ENCODE measurements at places on chromosomes 7 and 10.

DNA sequence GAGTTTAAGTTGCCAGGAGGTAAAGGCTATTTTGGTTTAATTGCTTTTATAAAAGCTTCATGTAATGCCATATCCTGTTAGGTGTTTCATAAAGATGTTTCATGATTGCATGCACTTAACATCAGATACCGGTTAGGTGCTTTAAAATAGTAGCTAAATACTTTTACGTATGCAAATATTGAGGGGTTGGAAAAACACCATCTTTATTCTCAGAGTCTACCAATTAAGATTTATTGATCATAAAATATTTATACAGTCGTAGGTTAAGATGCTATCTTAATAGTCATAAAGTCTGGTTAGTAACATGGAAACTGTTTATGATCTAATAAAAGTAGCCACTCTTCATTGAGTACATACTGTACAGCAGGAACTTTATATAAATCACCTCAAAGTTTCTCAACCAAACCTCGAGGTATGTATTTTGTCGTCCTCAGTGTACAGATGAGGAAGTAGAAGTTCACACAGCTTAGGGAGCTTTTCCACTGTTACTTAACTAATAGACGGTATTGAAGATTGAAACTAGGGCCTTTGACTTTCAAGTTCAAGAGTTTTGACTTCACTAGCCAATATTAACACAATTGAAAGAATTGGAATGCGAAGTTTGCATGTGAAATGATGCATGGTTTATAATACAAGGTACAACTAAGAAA is 897.1 kb downstream of the GATA3 start:
- no peak for DNase-seq

GRCh38 chr10:97428572-97428981 is 2.6 kb downstream of the PGAM1 start:
- peak; percentile 70 for DNase-seq

GRCh38 chr7:136309407-136309806 is 332.2 kb upstream of the MTPN start:
- no peak for DNase-seq

DNA sequence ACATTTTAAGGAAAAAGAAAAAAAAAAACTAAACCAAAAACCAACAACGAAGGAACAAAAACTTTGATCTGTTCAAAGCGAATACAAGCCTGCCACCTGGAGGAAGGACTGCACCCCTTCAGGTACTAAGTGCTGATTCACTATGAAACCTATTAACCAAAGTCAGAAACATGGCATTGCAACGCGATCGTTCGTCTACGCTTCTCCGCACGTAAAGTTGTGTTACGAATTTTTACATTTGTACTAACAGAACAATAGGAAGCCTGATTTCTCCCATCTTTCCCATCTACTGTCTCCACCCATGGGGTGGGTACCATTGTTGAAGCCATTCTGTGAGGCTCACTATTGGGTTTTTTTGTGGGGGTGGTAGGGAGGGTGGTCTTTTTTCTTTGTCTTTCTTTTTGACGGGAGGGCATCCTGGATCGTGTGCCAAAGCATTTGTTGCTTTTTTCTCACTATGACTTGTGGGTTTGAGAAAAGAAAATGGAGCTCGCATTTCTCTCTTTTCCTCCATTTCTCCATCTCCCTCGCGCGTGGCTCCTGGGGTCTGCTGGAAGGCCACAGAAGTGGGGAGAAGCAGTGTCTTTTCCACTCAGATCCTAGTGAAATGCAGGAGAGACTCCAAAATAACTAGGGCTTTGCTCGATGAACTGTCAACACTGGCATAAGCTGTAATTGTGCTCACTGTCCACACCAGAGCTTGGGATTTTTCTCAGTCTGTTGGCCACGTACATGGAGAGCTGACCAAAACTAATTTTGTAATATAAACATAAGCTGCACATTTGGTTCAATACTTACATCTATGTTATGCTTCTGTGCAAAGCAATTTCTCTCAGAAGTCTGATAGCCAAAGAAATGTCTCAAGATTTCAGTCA is 100.9 kb upstream of the YAE1 start:
- DNase-seq: peak; percentile 63

- peak; percentile 49 for DNase-seq
Measured at GRCh38 chr10:234708-235406, 99.6 kb downstream of the ZMYND11 start.

- peak; percentile 48 for DNase-seq
Measured at GRCh38 chr7:106022193-106022821, 59.2 kb downstream of the CDHR3 start.

- DNase-seq: no peak
Measured at GRCh38 chr10:132248455-132249225, 59.1 kb downstream of the STK32C start.
